ENCODE measurements at places on chromosomes 6 and 20.

- DNase-seq: no peak
These were observed 262.0 kb downstream of the CD83 start for GRCh38 chr6:14379568-14379967.

DNA sequence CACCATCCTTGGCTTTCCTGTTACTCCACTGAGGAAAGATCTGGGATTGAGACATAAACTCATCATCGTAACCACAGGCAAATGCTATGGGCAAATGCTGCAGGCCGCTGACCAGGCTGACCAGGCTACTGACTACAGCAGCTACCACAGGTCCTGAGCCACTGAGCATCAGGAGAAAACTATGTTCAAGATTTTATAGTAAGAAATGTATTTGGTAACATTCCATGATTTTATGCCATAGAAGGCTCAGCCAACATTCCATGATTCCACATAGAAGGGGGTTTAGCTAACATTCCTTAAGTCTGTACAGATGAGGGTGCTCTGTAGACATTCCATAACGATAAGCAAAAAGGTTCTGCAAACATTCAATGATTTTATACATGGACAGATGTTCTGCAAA is 16.1 kb upstream of the B4GALT5 start:
- DNase-seq: peak; percentile 76

- no peak for DNase-seq
These were observed 16.4 kb downstream of the PIGT start for GRCh38 chr20:45432294-45432693.

GRCh38 chr6:166567813-166568212 is 18.7 kb downstream of the RAMACL start:
- DNase-seq: no peak

DNA sequence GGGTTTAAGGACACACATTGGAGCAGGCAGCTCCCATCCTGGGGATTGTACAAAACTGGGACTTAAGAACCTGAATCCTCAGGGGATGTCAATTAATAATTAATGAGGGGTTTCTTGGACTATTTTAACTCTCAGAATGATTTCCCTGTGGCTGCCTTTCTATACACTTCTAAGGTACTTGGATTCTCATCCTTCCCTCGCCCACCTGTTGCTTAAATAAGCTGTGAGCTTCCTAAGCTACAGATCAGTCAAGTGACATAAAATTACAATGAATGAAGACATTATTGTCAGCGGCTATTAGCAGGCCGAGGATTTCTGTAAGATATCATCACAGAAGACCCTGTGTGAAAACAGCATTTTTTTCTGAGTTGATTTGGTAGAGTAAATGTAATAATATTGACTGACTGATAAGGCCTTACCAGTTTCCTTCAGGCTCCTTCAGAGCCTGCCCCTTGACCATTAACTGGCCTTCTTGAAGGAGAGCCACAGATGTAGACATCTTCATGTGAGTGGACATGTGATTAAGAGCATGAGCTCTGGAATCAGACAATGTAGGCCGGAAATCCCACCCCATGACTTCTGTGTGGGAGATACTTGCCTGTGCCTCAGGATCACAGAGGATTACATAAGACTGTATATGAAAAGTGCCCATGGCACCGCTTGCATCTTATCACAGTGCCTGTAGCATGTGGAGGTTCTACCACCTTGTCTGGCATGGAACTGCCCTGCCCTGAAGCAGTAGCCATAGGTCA is 101.7 kb downstream of the TULP4 start:
- no peak for DNase-seq

GRCh38 chr20:3483309-3483708 is 12.5 kb downstream of the ATRN start:
- DNase-seq: no peak

GRCh38 chr20:34082232-34082887 is 29.7 kb downstream of the EIF2S2 start:
- no peak for DNase-seq

DNA sequence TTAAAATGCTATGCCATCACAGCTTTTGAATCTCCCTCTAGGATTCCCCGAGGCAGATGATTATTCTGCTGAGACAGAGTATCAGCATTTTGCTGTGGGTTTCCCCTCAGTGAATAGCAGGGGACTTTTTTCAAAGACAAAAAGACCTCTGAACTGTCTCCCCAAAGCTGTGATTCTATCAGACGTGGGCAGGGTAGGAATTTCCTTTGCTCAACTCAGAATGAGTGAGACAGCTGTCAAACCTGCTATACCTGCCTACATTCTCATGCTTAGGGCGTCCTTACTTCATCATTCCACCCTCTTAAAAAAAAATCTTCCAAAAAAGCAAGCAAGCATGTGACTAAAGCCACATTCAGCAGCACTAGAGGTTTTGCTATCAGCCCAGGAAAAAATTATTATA is 147.6 kb upstream of the FAM83B start:
- DNase-seq: no peak

DNA sequence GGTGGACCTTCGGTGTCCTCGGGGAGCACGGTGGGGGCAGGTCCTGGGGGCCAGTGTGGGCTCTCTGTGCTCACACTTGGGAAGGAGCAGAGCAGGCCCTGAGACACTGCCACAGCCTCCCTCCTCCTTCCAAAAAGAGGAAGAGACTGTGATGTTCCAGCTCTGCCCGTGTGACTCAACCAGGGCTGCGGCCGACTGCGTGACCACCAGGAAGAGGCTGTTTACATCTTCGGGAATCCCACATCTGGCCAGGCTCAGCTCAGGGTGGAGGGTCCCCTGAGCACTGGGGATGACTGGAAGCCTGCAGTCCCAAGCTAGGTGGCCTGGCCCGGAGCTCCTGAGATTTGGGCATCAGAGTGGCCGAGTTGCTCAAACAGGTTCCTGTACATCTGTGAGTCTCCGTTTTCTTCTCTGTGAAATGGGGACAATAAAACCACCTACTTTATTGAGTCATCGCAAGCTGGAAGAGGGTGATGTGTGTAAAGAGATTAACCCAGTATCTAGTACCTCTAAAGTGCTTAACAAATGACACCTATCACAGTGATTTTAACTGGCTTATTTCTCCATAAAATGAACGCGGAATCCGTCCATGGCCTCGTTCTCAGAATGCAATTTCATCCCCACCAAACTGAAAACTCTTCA is 242.1 kb downstream of the DLL1 start:
- DNase-seq: no peak

DNA sequence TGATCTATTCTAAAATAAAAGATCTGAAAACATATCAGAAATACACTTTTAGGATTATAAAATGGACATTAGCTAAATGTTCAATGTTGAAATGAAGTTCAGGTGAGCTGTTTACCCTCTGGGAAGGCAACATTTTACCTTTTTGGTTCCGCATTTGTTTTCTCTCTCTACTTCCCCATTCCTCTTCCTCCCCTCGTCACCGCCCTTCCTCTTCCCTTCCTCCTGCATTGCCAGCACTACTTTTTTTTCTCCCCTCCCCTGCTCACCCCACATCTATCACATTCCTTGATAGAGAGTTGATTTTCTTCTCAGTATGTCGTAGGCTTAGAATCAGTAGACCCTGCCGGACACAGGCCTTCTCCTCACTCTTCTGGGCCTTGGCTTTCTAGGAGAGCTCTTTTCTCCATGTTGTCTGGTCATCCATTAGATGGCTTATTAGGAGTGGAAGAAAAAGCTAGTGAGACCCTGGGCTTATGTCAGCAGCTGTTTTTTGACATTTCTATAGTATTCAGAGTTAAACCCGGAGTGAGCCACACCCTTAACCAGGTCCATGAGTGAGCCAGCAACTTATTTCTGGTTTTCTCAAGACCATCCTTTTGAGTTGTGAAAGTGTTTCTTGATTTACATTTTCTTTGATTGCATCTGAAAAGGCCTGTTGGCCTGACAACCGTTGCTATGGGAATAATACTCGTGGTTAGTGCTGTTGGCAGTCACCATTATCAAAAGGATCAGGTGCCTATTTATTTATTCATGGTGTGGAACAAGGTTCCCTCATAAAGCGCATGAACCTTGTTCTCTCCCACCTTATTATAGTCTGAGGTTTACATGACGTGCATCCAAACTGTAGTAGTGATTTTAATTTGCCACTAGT is 90.9 kb downstream of the DTD1 start:
- no peak for DNase-seq

- DNase-seq: no peak
These were observed 45.4 kb downstream of the BPIFB1 start for GRCh38 chr20:33328157-33329137.

DNA sequence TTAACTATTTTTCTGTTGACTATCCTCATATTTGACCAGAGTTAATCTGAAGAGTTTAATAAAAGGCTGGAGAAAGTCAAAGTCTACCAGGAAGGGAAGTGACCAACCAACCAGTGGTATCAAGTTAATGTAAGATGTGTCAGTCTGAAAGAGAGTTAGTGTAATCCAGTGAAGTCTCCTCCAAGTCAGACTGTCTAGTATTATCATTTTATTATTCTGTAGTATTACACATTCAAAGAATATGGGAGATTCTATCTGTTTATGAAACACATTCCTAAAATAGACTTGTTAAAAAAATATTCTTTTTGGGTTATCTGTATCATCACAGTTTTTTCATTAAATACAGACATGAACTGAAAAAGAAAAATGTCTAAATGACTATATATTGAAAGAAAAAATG is 194.4 kb downstream of the BTBD9 start:
- no peak for DNase-seq

GRCh38 chr6:3913077-3913957 is 64.1 kb downstream of the FAM50B start:
- peak; percentile 96 for DNase-seq

- no peak for DNase-seq
These were observed 197.2 kb upstream of the GGTLC1 start for GRCh38 chr20:24185791-24186190.

- no peak for DNase-seq
These were observed 33.7 kb downstream of the CYP24A1 start for GRCh38 chr20:54140067-54140466.
